Fibroblast of skin of left quadriceps (primary cell): ENCODE measurements at places on chromosomes 3 and 15.

DNA sequence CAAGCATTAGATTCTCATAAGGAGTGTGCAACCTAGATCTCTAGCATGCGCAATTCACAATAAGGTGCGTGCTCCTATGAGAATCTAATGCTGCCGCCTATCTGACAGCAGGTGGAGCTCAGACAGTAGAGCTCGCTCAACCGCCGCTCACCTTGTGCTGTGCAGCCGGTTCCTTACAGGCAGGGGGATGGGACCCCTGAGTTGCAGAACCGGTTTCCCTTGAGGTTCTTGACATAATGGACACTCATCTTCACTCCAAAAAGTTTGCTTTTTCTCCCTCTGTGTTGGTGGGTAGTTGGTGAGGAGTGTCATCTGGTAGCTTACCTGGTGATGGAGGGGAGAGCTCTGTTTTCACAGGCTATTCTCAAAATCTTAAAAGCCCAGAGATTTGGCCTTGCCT is 324.0 kb upstream of the TBL1XR1 start:
- DNase-seq, result no peak

- DNase-seq, result no peak
Measured at GRCh38 chr3:174158674-174159073, 700.5 kb upstream of the NAALADL2 start.

GRCh38 chr15:83475551-83475950 is 28.4 kb downstream of the SH3GL3 start:
- DNase-seq, result peak; percentile 31

GRCh38 chr3:195587406-195587805 is 3.7 kb upstream of the APOD start:
- DNase-seq, result no peak

GRCh38 chr3:135851201-135852081 is 114.1 kb upstream of the PPP2R3A start:
- DNase-seq, result no peak

GRCh38 chr15:85849946-85850345 is 55.2 kb upstream of the KLHL25 start:
- no peak for DNase-seq

DNA sequence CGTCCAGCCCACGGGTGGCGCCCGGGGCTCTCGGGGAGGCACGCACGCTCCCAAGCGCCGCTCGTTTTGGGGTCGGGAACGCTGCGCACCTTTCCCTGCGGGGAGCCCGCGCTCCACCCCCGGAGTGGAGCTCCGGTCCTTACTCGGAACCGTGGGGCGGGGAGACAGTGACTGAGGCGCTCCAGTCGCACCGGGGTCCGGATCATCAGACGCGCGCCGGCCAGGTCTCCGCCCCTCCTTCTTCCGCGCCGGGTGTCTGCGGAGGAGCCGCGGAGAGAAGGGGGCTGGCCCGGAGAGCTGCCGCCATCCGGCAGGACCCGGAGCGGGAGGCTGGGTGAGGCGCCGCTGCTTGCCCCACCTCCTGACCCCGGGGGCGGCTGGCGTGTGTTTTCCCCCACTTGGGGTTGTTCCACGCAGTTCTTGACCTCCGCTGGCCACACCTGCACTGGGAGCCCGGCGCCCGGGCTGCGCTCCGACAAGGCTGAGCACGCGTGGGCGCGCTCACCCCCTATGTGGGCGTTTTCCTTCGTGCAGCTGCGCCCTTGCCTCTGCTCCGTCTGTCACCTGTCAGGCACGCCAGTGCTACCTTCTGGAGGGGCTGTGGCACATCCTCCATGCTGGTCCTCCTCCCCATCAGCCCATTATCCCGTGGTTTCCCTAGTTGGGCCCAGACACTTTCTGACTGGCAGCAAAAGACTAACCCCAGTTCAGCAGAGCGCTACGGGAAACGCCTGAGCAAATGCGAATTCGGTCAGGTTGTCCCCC is at the start of gene MCF2L2:
Gene MCF2L2, minus strand, starts transcription at position 173 of the 765 bp plus-strand sequence. CDS start 642 bp downstream, outside the sequence.
- DNase-seq, result no peak

DNA sequence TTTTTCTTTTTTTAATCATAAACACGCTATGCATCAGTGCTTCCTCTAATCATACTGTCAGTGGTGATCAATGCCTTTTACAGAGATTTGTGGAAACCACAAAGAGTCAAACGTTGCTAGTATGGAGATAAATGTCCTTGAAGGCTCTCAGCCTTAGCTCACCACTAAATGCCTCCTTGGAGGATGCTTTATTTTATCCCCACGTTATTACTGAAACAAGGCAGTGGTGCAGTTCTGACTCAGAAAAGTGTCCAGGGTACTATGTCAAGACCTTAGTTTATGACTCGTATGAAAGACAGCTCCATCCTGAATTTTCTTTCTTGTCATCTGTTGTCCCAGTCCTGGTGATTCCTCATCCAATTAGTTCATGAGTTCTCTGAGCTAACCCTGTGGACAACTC is 1146.7 kb downstream of the IGSF11 start:
- DNase-seq, result no peak

DNA sequence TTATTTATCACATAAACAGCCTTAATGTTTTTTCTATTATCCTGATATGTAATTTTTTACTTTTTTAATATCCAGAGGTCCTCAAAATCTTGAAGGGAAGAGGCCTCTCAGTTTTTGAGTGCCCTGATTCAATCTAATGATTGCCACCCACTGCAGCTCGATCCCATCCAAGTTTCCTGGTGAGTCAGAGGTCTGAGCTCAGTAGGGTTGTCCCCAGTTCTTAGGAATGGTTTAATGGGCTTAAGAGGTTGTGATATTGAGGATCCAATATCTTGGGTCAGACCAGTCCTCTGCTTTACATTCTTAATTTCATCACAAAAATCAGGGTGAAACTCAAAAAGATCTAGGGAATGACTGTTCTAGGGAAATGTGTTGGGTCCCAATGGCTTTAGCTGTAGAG is 238.5 kb downstream of the NSUN3 start:
- DNase-seq, result no peak

- DNase-seq, result no peak
Measured at GRCh38 chr3:64716110-64716710, 28.4 kb upstream of the ADAMTS9 start.

DNA sequence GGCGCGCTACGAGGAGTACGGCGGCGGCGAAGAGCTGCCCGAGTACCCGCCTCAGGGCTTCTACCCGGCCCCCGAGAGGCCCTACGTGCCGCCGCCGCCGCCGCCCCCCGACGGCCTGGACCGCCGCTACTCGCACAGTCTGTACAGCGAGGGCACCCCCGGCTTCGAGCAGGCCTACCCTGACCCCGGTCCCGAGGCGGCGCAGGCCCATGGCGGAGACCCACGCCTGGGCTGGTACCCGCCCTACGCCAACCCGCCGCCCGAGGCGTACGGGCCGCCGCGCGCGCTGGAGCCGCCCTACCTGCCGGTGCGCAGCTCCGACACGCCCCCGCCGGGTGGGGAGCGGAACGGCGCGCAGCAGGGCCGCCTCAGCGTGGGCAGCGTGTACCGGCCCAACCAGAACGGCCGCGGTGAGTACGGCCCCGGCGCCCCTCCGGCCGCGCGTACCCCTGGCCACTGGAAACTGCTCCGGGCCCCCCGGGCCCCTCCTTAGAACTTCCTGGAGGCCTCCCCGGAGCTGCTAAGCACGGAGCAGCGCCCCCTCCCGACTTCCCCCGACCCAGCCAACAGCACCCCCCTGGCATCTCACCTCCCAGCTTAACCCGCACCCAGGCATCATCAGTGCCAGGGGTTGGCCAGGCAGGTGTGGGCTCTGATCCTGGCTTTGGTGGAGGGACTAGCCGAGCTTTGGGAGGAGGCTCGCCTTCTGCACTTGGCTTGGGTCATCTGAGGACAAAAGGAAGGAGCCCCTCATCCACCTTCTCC is 1.4 kb downstream of the LOXL1 start:
- DNase-seq, result no peak

GRCh38 chr3:24396338-24396737 is 98.3 kb downstream of the THRB start:
- DNase-seq, result no peak

- no peak for DNase-seq
Measured at GRCh38 chr3:151318991-151319390, 2.4 kb upstream of the GPR87 start.

DNA sequence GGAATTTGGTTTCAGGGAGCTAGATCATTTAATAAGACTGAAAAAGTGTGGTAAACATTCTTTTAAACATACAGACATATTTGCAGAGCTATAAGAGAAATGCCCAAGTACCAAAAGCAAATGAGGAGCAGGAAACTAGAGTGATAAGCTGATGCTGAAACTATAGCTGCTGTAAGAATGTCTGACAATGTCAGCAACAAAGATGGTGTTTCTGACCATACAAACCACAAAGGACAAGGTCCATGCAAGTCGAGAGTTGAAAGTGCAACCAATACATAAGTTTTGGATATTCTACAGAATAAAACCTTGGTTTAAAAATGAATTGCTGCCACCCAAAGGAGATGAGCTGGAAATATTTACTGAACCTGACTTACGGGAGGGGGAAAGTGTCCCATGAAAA is 610.2 kb downstream of the TBL1XR1 start:
- DNase-seq, result no peak

DNA sequence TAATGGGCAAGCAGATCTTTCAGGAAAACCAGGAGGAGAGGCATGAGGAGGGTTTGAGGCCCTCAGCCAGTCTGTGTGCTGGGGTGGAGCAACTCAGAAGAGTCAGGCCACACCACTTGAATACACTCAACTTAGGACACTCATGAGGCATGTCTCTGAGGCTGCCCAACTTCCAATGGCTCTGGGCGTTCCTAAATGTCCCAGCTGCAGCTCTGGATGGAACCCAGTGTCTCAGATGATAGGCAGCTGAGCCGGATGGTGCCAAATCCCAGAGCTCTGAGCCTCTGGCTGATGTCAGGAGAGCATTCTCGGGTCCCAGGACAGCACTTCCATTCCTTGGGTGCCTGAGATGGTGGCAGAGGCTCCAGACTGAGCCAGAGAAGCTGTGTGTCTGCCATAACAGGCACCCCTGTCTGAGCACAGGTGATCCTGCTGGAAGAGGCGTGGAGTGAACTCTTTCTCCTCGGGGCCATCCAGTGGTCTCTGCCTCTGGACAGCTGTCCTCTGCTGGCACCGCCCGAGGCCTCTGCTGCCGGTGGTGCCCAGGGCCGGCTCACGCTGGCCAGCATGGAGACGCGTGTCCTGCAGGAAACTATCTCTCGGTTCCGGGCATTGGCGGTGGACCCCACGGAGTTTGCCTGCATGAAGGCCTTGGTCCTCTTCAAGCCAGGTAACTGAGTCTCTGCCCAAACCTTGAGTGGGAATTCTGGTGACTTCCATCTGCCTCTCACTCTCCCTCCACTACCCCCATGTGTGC is 2.8 kb downstream of the NR2E3 start:
- no peak for DNase-seq

DNA sequence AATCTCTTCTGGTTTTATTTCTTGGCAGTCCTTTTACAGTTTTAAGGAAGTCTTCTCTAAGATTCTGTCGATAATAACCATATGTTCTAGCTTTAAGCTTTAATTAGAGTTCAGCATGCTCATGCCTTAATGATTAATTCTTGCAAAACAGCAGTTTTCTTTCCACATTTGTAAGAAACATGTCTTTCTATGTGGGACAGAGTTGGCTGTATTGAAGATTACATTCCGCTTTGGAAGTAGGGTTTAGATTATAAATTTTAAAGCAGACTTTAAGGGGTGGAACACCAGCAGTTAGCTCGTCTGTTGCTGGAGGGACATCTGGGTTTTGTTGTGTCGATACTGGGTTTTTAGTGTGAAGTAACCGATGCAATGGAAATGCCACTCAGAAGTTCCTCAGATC is 35.3 kb downstream of the SQOR start:
- DNase-seq, result peak; percentile 63

DNA sequence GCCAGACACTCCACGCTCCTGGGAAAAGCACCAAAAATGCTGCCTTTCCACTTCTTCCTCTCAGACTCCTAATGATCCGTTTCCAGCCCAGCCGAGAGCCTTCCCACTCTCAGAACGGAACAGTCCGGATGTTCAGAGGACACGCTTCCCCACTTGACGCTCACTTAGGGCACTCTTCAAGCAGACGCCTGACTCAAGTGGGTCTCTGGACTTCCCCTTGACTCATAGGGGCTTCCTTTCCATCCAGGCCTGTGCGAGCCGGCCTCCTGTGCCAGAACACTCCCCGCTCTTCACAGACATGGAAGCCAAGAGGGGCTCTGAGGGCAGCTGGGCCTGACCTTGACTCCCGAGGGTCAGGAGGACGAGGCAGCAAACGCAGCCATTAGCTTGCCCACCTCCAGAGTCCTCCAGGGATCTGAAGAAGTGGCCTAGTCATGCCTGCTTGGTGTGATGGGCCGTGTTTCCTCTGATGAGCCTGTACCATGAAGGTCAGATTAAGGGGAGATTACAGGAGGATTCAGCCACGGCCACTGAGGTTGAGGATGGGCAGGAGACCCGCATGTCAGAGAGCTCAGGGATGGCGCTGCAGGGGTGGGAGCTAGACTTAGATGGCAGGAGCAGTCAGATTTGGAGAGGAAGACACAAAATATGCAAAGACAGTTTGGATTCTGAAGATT is 114.7 kb upstream of the TLE3 start:
- DNase-seq, result no peak

DNA sequence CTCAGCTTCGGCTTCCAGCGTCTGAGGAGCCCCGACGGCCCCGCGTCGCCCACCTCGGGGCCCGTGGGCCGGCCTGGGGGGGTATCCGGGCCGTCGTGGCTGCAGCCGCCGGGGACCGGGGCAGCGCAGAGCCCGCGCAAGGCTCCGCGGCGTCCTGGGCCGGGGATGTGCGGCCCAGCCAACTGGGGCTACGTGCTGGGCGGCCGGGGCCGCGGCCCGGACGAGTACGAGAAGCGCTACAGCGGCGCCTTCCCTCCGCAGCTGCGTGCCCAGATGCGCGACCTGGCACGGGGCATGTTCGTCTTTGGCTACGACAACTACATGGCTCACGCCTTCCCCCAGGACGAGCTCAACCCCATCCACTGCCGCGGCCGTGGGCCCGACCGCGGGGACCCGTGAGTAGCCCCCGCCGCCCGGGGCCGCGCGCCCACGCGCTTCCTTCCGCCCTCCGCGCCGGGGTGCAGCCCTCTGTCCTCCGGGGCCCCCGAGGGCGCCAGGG is 462 bp downstream of the EDEM1 start:
- DNase-seq, result no peak

- DNase-seq, result no peak
Measured at GRCh38 chr15:38768970-38769369, 204.4 kb upstream of the RASGRP1 start.

- DNase-seq, result no peak
Measured at GRCh38 chr3:112476346-112476745, 22.9 kb downstream of the BTLA start.

- DNase-seq, result no peak
Measured at GRCh38 chr3:192545333-192545732, 182.0 kb downstream of the FGF12 start.

GRCh38 chr15:98614681-98615080 is 33.7 kb upstream of the IGF1R start:
- DNase-seq, result no peak

- no peak for DNase-seq
Measured at GRCh38 chr3:63910891-63911290, 1.3 kb downstream of the SCAANT1 start.
